ENCODE measurements at places on chromosomes 6 and 20.

GRCh38 chr6:41371461-41371991, 36.1 kb downstream of the NCR2 start:
- DNase-seq, result no peak

DNA sequence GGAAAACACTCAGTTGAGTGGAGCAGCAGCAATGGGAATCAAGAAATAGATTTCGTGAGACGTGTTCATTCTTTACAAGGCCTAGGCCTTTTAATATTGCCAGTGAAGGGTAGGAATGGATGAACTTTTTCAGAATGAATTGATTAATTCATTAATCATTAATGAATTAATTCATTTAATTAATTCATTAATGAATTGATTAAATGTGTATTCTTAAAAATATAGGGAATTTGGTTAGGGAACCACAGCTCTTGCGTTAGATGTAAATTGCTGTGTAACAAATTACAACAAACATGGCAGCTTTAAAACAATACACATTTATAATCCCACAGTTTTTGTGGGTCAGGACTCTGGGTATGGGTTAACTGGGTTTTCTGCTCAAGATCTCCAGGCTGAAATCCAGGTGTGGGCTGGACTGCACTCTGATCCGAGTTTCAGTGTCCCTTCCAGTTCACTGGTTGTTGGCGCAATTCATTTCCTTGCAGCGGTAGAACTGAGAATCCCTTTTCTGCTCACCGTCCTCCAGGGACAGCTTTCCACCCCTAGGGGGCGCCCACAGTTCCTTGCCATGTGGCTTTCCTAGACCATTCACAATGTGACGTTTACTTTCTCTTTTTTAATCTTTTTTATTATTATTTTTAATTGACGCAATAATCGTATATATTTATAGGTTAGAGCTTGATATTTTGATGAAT, 32.8 kb upstream of the BCAS1 start:
- DNase-seq, result peak; percentile 74

- no peak for DNase-seq
Observed at GRCh38 chr6:145656128-145656527, 79.2 kb downstream of the EPM2A start.

DNA sequence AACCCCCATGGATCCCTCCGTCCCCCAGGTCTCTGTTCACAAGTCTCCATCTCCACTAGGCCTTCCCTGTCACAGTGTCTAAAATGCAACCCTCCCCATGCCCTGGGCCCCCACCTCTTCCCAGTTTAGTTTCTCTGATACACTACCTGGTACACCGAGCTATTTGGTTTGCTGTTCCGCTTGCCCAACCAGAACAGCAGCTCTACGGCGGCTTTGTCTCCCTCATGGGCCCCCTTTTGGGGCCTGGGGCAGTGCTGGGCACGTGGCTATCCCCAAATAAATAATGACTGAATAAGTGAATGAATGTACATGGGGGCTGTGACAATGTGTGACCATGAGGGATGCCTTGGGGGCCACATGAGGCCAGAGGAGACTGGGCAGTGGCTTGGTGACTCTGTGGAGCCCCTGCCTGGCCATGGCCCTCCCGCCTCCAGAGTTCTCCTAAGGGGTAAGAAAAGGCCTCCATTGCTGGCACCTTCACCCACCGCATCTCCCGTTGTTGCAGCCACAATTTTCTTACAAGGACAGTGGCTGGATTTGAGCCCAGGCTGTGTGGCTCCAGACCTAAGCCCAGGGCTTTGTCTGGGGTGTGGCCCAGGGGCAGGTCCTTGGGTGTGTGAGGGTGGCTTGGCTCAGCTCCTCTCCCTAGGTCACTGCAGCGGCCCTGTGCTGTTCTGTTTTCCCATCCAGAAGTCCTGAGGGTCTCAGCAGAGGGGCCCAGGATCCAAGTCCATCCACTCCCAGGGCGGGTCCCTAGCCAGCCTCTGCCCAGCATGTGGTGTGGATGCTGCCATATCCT, 408.5 kb upstream of the SULF2 start:
- no peak for DNase-seq

GRCh38 chr6:148981515-148981914, 234.7 kb downstream of the UST start:
- no peak for DNase-seq

DNA sequence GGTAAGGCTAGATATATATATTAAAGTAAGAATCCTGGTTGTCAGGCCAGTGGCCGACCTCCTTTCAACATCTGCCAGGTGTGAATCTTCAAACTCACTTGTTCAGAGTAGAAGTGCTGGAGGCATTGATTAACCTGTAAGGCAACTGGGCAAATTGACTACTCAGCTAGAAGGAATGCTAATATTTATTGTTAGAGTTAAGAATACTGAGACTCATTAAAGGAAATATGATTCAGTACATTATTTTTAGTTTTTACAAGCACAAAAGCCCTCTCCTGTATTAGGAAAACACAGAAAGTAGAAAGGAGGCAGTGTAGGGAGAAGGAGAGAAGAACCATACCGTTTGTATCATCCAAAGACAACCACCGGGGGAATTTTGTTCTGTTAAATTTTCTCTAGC, 53.5 kb downstream of the RIPOR2 start:
- no peak for DNase-seq

DNA sequence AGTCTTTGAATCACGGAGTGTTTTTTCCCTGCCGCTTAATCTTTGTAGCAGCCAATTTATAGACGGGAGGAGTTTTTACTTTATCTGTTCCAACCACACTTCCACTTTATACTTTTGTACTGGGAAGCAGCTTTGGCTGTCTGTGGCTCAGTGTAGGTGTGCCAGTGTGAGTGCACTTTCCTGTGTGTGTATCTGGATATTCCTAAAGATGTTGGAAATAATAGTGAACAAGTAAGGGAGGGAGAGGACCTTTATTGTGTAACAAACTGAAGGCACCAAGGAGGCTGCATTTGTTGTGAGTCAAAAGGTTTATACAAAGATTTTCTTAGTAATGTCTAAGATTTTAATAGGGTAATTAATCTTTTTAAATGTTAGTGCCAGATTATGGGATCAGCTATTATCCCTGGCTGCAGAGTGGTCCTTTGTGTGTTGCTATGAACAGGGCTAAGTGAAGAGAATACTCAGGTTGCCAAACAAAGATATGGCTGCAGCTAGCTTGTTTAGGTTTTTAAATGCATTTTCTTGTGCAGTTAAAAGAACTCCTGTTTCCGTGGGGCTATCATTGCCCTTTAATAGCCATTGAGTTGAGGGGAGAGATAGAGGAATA, 226.3 kb downstream of the RNF144B start:
- DNase-seq, result no peak

DNA sequence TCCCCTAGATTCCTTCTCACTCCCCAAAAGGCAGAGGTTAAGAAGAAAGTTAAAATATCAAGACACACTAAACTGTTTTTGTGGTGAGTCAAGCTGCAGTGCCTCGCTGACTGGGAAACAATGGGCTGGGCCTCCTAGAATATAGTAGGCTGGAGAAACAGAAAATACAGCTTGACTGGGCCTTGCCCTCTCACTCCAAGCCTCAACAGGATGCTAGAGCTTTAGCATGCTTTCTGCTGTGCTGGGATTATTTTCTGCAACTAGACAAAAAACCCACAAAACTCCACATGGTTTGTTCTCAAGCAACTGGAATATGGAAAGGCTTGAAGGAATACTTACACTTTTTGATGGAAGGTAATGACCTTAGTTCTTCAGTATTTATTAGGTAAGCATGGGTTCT, 27.9 kb downstream of the FOXO3 start:
- no peak for DNase-seq

GRCh38 chr6:37528541-37528940, 28.8 kb upstream of the CCDC167 start:
- DNase-seq, result no peak

GRCh38 chr20:23995905-23996666, 7.5 kb upstream of the GGTLC1 start:
- DNase-seq, result peak; percentile 60

DNA sequence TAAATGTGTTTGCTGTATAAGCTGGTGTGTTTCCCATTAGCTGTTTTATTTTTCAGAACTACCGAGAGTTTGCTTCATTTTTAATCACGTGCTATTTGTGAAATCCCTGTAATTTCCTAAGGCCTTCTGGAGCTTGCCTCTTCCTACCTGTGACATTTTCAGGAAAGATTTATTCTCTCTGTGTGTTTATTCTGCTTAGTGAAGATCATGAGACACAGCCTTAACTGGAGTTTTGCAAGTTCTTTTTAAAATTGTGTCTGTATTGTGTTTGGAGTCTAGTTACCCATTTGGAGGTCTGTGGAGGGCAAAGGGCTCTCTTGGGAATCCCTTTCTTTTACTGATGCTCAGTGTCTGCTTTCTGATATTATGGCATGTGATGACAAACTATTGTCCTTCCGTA, 359.1 kb upstream of the FLRT3 start:
- DNase-seq, result no peak

DNA sequence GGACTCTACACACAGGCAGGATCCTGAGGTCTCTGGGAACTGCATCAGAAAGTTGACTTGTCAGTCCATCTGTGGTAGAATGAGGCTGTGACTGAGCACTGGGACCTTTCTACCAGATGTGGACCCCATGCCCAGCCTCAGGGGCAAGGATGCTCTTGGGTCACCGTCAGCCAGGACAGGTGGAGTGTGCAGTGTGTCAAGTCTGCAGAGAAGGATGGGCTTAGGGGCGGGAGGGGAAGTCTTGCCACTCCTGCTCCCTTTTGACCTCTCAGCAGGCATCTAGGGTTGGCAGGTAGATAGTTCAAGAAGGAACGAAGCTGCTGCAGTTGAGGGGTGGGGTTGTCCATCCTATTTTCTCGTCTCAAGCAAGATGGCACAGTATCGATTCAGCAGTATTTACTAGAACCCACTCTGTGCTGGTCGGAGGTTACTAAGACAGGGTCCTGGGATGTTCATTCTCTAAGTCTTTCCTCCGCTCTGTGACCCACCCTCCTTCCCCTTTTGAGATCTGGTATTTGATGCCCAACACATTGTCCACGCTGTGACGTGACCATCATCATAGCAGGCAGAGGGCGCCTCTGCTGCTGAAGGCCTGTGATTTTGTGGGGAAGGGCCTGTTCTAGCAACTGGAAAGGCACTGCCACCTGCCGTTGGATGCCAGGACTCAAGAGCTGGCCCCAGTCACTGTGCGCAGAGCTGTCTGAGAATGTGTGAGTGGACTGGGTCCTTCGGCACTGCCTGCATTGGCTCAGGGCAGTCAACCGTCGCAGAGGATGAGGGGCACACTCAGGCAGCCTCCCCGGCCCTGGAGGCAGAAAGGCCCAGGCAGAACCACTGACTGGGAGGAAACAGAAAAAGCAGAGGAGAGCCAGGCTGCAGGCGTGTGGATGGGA, 23.2 kb downstream of the RBCK1 start:
- DNase-seq, result peak; percentile 16

Measured in activated naive CD4-positive, alpha-beta T cell treated with Interleukin-2 at 50 U/mL for 16 hours (primary cell).